ENCODE measurements at places on chromosomes 12 and 14. TPM values are rescaled to one million over a fixed set of nuclear protein-coding genes. Genes with fewer than 3 reads are reported as not detected.

NRIP2 gene
- not detected for total RNA-seq

OR6C2 gene
- not detected for total RNA-seq

TBX3 gene
- 99.2 TPM for total RNA-seq

DNA sequence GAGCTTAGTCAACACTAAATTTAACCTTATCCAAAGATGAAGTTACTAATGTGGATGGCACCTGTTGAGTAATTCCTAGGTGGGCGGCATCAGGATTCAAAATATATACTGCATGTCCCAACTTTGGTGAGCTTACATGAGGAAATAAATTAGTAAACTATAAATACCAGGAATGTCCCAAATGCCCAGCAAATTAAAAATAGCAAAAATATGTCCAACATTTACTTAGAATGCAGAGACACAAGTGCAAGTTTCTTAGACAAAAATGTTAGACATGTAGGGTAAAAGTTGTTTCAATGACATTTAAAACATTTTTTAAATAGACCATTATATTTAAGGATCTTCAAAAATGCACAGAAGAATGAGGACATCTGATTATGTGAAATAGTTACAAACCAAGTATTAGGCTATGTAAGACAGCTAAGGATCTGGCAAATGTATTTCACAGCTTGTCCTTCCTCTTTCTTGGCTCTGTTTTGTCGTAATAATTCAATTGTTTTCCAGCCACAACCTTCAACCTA lies 115.9 kb downstream of the NAV3 start:
- H3K4me1 ChIP-seq: peaks cover 76% of the 10 kb centered on the region
- peaks cover 1% of the 10 kb centered on the region for H3K27me3 ChIP-seq
- peak overlapping the region; percentile 82 for H3K4me3 ChIP-seq
- peak overlapping the region; percentile 68 for H3K27ac ChIP-seq
- H3K36me3 ChIP-seq: peaks cover 62% of the 10 kb centered on the region
- peak; percentile 24 for DNase-seq

TEAD4 gene
- 25.6 TPM for total RNA-seq

Measured in HFFc6 (cell line).